ENCODE measurements at places on chromosomes 1 and 21.

DNA sequence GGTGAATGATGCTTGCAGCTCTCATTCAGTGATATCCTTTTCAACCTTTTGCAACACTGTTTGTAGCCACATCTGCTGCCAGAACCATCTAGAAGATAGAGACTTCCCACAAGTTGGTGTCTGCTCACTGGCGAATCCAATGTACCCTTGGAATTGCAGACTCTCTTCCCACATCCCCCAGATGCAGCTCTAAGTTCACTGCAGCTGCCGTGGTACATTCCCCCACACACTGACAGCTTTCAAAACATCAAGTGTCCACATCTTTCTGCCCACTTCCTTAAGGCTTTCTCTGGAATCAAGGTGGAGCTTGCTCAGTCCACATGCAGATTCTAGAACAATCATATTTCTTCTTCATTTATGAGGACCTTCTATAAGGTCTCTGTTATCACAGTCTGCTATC, 99.2 kb downstream of the PLPPR4 start:
- no peak for DNase-seq

- DNase-seq = no peak
Measured at GRCh38 chr1:224737353-224737727, 121.2 kb downstream of the CNIH3 start.

DNA sequence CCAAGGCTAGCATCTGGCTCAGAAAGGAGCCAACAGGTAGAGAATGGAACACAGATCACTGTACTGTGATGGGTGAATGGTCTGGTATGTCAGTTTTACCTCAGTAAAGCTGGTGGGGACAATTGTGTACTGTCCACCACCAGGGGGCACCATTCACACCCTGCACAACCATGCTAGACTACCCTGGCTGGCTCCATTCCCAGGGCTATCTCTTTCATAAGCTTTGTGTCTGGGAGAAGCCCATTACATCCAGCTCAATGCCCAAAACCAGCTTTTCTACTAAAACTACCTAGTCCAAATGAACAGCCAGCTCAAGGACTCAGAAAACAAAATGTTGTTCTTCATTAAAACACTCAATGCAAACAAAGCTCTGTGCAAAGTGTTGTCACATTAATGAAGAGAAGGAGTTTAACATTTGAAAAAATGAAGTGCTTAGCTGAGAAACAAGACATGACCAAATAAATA, 62.0 kb upstream of the RASAL2 start:
- DNase-seq = peak; percentile 86

- DNase-seq = no peak
Measured at GRCh38 chr1:32077451-32077850, 4.7 kb downstream of the TMEM39B start.

DNA sequence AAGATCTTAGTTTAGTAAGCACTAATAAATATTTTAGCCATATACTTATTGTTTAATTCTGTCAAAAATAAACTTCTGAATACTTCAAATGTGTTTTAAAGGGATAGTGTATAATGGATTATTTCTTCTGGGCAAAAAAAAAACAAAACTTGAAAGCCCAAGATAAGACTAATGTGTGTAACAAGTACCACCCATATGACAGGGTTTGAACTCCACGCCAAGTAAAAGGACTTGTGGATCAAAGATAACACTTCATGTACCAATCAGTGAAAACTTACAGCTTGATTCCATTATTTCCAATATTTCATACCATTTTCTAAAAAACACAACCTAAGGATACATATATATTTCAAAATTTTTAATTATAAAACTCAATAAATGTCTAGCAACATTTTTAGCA, 59.5 kb downstream of the DENND1B start:
- DNase-seq = no peak

GRCh38 chr1:158819461-158820443, 11.4 kb upstream of the MNDA start:
- DNase-seq = no peak

All from HFF-Myc (cell line).